ENCODE measurements at places on chromosomes 4 and X.

DNA sequence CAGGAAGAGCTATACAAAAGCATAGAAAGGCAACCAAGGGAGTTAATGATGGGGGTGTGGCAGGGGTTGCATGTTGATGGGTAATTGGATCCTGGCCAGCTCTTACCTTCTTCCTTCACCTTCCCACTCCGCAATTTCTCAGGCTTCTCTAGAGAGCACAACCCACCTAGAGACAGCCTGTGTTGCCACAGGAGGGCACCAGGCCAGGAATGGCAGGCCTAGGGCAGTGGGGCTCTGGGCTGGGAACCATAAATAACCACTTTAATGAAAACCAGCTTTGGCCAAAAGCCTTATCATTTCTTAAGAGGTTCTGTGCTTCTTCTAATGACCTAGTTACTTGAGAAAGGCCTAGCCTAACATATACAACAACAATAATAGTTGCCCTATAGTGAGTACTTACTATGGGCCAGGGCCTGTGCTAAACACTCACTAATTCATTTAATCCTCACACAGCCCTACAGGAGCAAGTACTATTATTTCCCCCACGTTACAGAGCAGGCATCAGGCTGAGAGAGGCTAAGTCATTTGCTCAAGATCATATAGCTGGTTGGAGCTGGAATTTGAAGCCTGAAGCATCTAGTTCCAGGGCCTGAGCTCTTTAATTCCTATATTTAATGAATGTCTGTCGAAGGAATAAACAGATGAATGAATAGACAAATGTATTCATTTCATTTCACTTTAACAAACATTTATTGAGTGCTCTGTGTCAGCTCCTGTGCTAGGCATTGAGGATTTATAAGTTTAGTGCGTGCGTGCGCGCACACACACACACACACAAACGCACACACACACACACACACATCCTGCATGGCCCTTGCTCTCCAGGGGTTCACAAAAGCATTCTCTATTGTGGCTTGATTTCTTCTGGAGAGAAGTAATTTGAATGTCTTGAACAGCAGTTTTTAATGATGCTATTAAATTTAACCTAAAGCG lies 66.8 kb downstream of the RTL9 start:
- no peak for DNase-seq

DNA sequence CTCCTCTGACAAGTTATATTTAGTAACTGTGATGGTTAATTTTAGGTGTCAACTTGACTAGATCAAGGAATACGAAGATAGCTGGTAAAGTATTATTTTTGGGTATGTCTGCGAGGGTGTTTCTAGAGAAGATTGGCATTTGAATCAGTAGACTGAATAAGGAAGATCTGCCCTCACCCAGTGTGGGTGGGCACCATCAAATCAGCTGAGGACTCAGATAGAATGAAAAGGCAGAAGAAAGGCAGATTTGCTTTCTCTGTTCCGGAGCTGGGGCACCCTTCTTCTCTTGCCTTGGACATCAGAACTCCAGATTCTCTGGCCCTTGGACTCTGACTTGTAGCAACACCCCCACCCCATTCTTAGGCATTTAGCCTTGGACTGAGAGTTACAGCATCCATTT lies 981.6 kb downstream of the CCSER1 start:
- DNase-seq, result no peak

DNA sequence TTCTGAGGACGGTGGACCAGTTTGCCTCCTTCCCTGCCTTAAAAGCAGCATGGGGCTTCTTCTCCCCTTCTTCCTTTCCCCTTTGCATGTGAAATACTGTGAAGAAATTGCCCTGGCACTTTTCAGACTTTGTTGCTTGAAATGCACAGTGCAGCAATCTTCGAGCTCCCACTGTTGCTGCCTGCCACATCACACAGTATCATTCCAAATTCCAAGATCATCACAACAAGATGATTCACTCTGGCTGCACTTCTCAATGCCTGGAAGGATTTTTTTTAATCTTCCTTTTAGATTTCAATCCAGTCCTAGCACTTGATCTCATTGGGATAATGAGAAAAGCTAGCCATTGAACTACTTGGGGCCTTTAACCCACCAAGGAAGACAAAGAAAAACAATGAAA lies 255.3 kb downstream of the RAPGEF2 start:
- peak; percentile 82 for DNase-seq

DNA sequence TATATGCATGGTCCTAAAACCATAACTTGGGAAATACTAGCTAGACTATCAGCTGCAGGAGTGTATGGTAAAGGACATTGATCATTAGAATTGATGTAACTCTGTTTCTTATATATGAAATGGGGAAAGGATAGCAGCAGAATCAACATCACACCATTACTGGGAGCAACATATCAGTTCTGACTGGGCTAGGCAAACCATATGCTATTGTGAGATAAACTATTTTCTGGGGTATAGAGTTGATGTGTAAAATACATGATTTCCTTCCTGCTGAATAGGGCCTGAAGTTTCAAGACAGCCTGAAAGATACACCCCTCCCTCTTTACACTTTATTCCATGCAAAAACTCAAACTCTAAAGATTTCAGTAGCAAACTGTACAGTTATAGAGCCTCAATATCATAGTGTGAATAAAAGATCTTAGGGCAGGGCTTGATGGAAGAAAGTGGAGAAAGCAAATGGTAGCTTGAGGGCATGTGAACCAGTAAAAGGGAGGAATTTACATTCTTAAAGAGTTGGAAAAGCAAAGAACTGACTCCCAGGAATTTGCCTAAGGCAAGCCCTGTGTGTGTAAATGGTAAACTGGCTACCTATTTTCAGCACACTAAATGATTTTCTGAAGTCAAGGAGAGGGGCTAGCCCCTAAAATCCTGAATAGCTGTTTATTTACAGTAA lies 404.1 kb downstream of the MAPK10 start:
- no peak for DNase-seq

GRCh38 chrX:1034717-1035116 lies 177.7 kb downstream of the CRLF2 start:
- DNase-seq, result no peak

GRCh38 chr4:120446051-120446567 lies 379.5 kb upstream of the MAD2L1 start:
- no peak for DNase-seq

GRCh38 chrX:100090931-100091330 lies 319.1 kb downstream of the PCDH19 start:
- peak; percentile 24 for DNase-seq

DNA sequence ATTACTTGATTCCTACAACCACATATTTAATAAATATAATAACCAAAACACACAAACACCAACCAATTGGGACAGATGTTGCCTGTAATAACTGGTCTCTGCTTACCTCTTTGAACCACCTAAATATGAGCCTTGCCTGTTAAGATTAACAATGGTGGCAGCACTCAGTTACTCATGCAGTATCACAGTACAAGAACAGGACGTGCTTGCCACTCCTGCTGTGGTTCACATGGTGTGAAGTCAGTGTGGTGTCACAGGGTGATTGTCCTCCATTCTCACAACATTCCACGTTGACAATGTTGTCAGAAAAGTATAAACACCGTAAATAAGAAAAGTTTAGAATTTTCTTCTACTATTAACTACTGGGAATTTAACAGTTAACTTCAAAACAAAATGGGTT lies 365.0 kb downstream of the PPP3CA start:
- DNase-seq, result no peak

DNA sequence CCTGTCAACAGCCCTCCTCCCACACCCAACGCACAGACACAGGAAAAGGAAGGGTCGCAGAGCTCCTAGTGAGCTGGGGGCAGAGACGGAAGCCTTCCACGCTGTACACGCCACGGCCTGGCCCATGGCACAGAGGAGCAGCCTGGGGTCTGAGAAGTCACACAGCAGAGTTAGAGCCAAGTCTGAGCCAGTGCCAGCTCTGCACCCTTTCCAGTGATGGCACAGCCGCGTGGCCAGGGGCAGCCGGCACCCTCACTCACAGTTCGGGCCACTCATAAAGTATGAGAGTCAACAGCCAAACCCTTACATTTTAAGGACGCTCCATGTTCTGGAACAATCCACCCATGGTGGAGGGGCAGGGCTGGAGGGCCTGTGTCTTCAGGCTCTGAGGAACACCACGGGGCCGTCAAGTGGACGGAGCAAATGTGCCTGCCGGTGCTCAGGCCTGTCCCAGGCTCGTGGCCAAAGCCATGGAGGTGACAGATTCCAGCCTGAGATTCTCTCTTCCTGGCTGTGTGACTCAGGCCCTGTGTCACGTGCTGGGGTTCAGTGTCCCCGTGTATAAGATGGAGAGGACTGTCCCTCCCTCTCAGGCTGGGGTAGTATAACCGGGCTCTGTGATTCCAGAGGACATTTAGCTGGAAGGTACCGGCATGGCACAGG lies 91.2 kb downstream of the ABLIM2 start:
- DNase-seq, result no peak

GRCh38 chrX:37509349-37509748 lies 62.1 kb upstream of the LANCL3 start:
- DNase-seq, result no peak

- no peak for DNase-seq
Observed at GRCh38 chr4:67052814-67053675, 492.3 kb downstream of the CENPC start.

- DNase-seq, result no peak
Observed at GRCh38 chr4:81237791-81238190, 22.8 kb upstream of the PRKG2 start.

DNA sequence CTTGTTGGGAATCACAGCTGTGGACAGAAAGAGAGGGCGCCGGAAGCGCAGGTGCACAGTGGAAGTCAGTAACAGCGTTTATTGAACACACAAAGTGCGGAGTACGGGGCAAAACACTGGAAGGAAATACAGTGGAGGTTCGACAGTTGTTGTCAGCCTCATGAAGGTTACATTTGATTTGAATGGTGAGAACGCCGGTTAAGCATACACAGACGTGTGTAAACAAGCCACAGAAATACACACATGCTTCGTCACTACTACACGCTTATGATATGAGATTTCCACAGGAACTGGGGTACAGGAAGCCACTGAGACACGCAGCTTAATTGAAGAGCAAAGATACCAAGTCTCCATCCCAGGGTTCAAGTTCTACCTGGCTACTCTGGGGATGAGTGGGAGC lies 12.0 kb downstream of the CCKAR start:
- no peak for DNase-seq

DNA sequence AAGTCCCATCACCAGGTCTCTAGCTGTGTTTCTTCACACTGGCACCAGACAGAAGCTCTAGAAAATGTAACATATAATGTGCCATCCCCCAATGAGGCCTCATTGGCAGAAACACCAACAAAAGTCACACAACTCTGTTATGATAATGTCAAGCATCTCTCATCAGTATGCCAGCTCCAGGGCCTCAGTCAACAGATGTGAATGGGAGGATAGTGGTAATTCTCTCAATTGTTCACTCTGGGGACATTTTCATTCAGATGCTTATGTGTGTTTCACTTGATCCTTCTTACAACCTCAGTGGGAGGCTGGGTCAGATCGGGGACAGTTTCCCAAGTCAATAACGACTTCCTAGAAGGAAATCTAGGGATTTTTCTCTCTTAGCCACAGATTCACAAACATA lies 57.5 kb upstream of the SCOC start:
- no peak for DNase-seq

GRCh38 chrX:69221239-69222102 lies 56.2 kb upstream of the PJA1 start:
- peak; percentile 5 for DNase-seq

All from GM03348 (cell line).